Stimulated activated CD4-positive, alpha-beta T cell treated with anti-CD3 and anti-CD28 coated beads, Interleukin-12 subunit alpha, Interleukin-12 subunit beta, amount 100 ng/mL, for 48 hours (primary cell): ENCODE measurements at places on chromosomes 1 and 21.

DNA sequence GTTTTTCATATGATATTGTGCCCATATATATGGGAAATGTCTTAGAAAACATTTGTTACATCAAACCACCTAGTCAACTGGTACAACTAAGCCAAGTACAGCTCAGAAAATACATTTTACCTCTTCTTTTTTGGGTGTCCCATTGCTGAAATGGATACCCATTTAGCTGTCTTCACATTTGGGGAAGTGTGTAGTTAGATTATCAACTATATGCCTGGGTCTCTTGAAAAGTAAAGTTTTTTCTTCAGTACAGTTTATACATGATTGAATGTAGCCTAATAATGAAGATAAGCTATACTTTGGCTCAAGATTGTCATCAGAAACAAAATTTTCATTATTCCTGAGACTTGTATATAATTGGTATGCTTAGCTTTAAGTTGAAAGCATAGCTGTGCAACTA is 2.0 kb downstream of the AGO3 start:
- DNase-seq, result no peak

- no peak for DNase-seq
Observed at GRCh38 chr1:67615886-67616285, 69.1 kb upstream of the GADD45A start.

DNA sequence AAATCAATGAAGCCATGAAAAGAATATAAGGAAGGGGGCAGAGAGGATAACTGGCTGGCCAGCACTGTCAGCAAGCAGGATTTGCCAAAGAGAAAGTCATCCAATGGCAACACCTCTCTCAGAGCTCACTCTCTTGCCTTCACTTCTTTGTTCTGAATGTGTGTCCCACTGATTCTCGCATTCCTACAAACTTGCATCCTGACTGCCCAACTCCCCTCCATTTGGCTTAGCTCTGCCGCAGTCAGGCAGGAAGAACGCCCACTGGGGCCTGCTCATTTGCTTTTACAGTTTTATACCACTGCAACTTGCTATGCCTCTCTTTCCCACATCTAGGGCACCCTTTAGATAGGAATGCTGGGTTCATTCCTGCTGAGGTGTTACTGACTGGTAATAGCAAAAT is 364.2 kb upstream of the ST6GALNAC5 start:
- DNase-seq, result no peak

DNA sequence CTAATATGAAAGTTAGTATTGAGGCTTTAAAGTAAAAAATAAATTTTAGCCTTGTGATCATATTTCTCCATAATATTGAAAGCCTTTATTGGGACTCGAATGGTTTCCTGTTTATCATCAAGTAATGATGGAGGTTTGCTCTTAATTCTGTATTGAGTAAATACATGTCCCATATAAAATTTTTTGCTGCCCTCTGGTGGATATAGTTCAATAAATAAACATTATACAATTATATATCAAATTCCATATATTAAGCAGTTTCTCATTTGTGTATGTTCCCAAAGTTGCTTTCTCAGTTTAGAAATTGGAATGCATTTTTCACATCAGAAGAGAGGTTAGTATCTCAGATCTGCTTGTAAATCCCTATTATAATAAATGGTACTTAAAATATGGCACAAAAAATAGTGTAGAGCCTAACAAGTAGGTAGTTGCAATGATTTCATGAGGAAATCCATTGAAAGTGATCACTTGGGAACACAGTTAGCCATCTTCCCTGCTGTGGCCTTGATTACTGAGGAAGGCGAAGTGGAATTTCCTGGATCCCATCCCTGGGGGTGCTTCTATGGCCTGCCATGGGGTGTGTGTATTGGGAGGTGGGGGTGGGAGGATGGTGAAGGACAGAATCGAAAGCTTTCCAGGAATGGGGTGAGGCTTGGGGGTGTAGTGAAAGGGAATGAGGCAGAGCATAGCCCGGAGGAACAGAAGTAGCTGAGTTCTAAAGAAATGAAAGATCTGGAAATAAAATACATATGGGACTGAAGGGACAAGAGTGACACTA is 84.1 kb upstream of the C21orf91 start:
- DNase-seq, result no peak

DNA sequence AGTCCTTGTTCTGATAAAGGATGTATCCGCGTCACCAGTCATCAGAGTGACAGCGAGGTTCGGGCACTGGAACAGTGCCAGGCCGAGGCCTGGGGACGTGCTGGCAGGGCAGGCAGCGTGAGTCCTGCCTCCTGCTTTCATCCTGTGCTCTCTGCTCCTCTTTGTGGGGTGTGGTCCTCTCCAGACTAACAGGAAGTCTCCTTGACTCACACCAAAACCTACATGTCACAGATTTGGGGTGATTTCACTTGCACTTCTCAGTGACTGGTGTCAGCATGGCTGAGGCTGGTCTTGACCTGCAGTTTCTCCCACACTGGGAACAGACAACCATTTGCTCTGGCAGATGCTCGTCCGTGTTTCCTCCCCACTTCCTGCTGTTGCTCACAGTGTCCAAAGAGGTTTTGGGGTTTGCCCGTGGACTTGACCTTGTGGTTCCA is 8.8 kb upstream of the NLRP3 start:
- DNase-seq, result peak; percentile 62

- peak; percentile 67 for DNase-seq
Observed at GRCh38 chr1:206461602-206462455, 8.4 kb upstream of the IKBKE start.

DNA sequence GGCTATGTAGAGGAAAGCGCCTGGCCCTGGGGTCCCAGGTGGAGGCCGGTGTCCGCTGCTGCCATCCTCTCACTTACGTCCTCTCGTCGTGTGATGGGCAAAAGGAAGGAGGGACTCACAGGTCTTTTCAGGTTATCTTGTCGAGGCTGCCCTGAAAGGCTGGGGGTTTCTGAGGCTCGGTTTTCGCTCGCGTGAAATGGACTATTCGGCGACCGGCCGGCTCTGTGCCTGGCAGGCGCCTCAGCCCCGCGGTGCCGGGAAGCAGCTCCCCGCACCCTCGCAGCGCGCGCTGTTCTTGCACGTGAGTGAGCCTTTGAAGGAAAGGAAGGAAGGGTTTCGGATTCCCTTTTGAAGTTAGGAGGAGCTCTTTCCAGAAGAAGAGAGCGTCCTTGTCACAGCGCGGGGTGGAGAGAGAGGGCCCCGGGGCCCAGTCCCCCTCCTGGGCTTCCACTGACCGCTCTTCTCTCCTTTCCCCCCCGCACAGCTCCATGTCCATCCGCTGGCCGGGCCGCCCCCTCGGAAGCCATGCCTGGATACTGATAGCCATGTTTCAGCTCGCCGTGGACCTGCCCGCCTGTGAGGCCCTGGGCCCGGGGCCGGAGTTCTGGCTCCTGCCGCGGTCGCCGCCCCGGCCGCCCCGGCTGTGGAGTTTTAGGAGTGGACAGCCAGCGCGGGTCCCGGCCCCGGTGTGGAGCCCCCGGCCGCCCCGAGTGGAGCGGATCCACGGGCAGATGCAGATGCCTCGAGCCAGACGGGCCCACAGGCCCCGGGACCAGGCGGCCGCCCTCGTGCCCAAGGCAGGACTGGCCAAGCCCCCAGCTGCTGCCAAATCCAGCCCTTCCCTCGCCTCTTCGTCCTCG is 57.2 kb downstream of the AJAP1 start:
- no peak for DNase-seq

GRCh38 chr1:17565461-17566252 is 26.2 kb downstream of the ARHGEF10L start:
- DNase-seq, result no peak

GRCh38 chr1:151286619-151287340 is 4.7 kb downstream of the ZNF687 start:
- DNase-seq, result no peak

GRCh38 chr21:31103571-31104265 is 65.4 kb upstream of the KRTAP19-8 start:
- DNase-seq, result no peak

DNA sequence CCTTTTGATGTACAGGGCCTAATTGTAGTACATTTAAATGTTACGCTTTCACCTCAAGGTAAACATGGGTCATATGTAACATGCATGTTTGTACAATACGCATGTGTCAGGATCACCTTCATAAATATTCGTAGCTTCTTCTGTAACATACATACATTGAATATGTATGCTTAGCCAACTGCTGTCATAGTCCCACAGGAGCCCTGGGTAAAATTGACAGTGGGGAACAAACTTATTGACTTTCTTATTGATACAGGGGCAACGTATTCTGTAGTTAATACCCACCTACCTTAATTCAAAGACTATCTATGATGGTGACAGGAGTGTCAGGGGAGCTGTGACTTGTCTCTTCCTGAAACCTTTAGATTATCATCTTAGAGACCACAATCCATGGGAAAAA is 3.7 kb upstream of the REN start:
- no peak for DNase-seq

- no peak for DNase-seq
Observed at GRCh38 chr1:168792592-168793125, 63.7 kb upstream of the DPT start.

DNA sequence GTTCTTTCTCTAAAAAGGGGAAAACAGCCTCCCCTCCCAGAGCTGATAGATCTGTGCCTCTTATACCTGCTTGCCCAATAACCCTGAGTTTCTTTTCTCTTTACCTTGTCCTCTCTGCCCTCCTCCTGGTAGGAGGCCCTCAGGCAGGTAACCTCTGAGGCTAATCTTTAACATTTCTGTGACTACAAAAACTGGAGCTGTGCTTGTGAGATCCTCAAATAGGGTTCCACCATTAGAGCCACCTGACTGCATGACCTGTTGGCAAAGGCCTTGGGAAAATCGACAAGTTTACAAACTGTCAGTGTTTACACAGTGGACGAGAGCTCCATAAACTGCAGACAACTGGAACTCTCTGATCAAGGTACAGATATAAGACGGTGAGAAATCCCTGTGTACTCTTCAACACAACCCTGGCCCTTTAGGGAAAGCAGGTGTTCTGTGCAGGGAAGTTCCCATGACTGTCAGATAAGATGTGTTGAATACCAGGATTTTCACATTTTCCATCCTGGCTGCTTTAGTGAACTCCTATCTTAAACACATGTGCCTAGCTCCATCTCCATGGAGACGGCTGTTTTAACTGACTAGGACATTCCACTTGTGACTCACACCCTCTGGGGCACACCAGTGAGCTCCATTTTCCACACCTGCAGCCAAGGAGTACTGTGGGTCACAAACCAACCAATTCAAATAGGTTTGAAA is 38.3 kb downstream of the ECE1 start:
- DNase-seq, result peak; percentile 34

- DNase-seq, result no peak
Observed at GRCh38 chr1:185581961-185582725, 152.0 kb upstream of the HMCN1 start.

GRCh38 chr1:168343566-168343965 is 62.9 kb downstream of the TBX19 start:
- DNase-seq, result no peak

- peak; percentile 81 for DNase-seq
Observed at GRCh38 chr1:165914136-165914798, 86.9 kb downstream of the UCK2 start.

GRCh38 chr1:10484521-10484920 is 9.8 kb downstream of the PEX14 start:
- no peak for DNase-seq
